ENCODE measurements at places on chromosomes 1 and 21.
A peak's percentile ranks its signal among the peaks of the same experiment; 100 is the strongest.

DNA sequence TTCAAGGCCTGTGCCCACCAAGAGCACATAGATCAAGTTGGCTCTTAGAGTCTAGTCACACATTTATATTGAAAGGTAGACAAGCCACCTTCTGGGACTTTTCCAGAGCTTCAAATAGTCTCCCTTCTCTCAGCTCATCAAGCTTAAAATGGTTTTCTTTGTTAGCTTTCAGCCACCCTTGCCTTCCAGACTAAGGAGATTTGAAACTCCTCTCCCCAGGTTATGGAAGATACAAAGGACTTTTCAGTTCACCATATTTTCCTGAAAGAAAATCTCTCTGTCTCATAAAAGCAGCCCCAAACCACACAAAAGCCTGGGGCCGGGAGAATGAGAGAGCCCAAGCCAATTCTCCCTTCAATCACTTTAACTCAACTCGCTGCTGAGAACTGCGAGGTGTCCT, 134.1 kb downstream of the ZC3H11B start:
- no peak for DNase-seq

DNA sequence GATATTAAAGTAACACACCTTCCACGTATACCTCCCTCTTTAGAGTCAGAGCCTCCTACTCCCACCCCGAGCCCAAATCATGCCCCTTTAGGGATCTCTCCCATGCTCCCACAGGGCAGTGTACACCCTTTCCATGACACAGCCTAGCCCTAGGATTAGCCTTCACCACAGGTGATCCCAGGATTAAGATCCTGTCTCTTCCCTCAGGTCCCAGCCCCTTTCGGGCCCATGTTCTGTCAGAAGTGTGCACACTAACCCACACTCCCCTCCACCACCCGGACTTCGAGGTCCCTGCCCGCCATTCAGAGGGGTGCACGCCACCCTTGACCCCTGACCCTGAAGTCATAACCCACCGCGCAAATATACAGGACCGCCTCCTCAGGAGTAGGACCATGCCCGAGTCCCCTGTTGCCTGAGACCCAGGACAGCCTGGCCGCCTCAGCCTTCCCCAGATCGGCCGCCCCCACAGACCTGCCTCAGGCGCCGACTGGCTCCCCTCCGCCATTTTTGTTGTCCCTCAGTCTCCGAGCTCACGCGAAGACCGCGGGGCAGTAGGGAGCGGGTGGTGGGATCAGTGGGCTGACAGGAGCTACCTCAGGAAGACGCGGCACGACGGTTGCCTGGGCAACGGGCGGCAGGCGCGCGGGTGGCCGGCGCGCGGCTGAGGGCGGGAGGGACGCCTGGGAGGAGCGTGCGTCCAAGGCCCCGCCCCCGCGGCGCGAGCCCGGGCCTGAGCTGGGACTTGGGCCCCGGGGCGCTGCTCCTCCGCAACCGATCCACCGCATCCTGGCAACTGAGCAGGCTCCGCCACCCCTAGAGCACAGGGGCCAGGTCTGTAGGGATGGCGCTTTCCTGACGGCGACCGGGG, at the start of gene AGBL4:
TSS of gene AGBL4 (minus strand) at position 663 of the 868 bp plus-strand sequence.
- peak; percentile 24 for DNase-seq

- no peak for DNase-seq
These were observed 84.8 kb upstream of the GNG4 start for GRCh38 chr1:235734335-235734734.

GRCh38 chr1:75412616-75413015, 198.3 kb downstream of the SLC44A5 start:
- no peak for DNase-seq

DNA sequence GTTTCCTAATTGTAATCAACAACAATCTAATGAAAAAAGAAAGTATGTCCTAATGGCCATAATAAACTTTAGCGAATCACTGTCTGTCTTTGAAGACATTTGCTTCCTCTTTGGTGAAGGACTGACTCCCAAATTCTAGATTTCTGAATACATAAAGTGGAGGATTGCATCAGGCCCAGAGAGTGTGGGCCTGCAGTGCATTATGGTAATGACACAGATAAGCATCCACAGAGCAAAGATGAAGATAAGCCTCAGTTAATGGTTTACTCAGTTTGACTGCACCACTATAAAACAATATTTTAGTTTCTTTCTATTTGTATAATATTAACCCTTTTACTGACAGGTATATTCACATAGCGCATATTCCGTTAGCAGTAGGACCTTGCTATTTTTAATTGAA, 365.5 kb downstream of the KCTD3 start:
- no peak for DNase-seq

Measured in fibroblast of skin of right quadriceps (primary cell).